ENCODE measurements at places on chromosomes 1 and 21.

DNA sequence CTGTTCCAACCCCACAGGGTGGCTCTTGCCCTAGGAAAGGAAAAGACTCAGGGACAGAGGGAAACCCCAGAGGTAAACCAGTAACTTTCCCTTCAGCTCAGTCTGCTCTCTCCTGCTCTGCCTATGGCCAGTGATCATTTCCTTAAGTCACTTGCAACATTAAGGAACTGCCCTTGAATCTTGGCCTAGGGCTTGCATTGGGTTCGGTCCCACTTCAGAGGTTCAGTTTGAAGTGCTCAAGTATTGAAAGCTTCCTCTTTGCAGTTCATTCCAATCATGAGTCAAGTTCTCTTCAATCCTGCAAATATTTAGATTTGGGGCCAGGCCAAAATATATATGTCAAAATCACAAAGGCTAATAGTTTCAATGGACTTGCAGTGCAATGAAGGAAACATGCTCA, 97.7 kb upstream of the IRF2BP2 start:
- DNase-seq: no peak

- DNase-seq: no peak
These were observed 23.5 kb downstream of the LRRC8D start for GRCh38 chr1:89844241-89844807.

DNA sequence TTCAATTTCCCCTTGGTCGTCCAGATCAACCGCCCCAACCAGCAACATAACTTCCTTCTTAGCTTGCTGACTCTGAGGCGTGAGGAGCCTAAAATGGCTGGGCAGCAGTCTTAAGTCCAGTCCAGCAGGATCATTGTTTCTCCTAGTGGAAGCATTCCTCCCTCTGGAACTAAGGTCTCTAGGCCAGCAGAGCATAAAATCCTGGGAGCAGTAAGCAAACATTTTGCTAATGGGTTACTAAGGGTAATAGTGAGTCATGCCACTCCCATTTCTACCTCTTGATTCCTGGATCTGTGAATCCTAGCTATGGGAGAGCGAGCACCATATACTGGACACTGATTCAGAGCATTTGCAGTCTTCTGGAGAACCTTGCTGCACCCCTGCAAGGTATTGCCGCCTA, 59.9 kb downstream of the ADSS2 start:
- no peak for DNase-seq

DNA sequence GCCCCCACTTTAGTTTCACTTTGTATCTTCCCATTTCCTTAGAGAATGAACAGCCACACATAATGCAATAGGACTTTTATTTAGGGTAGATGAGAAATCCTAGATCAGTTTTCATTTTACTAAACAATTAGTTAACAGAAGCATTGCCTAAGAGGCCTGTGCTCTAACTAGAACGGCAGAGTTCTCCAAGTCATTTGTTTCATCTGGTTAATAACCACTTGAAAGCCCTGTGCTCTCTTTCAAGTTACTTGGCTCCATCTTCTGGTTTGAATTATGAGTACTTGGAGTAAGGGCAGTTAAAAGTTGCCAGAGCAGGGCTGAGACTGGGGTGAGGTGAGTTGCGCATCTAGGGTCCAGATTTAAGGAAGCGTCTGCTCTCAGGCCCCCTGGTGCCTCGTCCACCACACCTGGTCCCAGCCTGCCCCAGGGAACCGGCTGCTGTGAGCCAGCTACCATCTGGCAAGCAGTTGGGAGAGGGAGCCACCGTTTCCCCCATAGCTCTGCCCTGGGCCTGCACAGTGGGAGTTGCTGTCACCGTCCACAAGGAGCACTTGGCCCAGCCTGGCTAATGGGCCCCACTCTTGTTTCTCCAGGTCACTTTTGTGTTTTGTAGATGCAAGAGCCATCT, 18.1 kb upstream of the SLC44A3 start:
- DNase-seq: peak; percentile 24

- DNase-seq: no peak
These were observed 245.5 kb downstream of the RPS6KC1 start for GRCh38 chr1:213296558-213296957.

DNA sequence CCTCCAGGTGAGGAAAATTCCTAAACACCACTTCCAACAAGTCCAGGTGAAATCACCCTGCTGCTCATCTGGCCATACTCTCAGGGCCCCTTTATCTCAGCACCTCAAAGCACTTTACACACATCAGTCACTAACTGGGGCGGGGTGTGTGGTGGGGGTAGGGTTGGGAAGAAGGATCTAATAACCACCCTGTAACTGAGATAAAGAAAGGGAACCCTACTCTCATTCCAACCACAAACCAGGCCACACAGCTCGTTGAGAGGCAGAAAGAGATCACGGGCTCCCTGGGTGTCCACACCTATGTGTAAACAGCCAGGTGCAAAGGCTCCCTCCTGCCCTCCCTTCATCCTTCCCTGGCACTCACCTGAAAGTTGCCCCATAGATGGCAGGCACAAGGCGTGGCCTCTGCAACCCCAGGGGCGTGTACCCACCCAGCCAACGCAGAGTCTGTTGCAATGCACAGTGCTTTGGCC, 20.4 kb downstream of the GPR161 start:
- no peak for DNase-seq

- no peak for DNase-seq
These were observed 126.8 kb downstream of the PIK3R3 start for GRCh38 chr1:46005594-46005993.

DNA sequence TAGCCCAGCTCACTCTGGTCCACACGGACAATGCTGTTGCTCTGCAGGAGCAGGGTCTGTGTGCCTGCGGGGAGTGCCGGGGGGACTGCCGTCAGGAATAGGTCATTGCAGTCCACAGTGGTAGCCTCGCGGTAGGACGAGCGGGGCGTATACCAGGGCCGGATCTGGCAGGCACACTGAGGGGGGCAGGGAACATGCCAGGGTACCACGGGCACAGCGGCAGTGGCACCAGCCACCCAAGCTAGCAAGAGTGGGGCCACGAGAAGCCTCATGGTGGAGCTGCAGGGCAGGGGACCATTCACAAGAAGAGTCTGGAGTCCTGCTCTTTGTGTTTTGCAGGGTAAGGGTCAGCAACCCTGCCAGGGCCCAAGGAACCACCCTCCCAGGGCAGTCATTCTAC, 65.8 kb downstream of the LRRN2 start:
- DNase-seq: no peak

DNA sequence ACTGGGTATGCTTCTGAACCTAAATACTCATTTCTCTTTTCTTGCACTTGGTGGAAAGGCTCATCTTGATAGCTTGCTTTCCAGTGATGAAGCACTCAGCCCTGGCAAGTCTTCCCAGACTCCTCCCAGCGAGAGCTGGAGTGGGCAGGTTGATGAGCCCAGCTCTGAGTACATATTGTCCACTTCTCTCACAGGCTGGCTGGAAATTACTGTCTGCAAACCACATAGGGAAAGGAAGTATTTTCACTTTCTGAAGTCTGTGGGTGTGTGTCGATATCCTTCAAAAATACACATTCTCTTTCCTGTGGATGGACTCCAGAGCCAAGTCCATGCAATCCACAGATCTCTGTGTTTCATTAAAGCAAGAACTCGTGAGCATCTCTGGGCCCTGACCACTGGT, 38.7 kb upstream of the CNTN2 start:
- no peak for DNase-seq

- DNase-seq: no peak
These were observed 108.0 kb downstream of the LBR start for GRCh38 chr1:225319871-225320270.

DNA sequence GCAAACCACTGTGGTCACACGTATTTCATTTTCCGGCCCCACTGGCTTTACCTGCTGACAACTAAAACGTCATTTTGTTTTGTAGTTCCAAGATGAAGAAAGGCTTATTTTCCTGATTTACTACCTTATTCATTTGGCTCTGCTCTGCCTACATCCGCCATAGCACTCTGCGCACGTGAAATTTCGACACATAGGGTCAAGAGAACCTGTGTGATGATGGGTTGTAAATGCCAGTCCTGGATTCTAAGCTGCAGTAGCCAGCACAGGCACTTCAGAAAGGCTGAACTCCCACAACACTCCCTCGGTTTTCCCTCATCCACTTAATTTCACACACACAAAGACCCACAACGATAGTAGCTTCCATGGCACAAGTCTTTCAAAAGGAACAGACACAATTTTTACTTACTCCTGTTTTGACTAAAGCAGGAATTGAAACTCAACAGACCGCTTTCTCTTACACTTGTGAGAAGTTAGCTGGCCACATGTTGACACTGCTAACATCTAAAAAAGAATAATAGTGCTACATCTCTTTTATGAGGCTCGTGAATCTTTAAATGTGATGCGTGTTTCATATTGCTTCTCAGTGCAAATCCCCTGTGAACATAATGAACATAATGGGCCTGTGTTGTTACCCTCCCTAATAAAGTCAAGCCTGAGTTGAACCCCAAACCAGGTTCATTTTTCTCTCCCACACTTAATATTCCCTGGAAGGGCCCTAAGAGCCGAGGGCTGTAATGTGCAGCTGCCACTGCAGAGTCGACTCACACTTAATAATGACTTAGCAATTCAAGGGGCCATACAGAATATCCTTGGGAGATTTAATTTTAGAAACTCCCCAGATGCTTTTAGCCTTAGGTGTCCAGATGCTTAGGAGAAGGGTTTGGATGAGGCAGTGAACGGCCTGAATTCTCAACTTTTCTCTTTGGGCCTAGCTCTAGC, 1.5 kb upstream of the RUNX1 start:
- DNase-seq: no peak

DNA sequence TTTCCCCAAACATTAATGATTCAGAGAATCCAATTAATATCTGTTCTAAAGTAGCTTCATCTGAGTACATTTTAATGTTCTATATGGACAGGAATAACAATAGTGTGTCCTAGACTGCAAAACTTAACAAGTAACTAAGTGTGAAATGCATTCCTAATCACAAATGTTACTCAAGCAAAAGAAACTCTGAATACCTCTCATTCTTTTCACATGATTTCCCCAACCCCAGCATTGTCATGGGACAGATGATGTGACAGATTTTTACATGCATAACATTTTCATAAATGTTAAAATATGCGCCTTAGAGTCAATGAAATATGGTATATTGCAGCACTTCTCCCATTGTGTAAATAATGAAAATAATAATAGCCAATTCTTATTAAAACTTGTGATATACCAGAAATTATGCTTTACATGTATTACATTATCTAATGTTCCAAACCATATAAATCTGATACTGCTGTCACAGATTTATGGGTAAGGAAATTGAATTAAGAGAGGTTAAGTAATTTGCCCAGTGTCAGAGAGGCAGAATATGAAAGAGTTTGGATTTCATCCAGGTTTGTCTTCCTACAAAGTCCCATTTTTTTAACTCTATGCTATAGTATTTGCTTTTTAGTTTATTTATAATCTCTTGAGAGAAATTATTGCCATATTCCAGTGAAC, 269.4 kb downstream of the LRRC7 start:
- no peak for DNase-seq

DNA sequence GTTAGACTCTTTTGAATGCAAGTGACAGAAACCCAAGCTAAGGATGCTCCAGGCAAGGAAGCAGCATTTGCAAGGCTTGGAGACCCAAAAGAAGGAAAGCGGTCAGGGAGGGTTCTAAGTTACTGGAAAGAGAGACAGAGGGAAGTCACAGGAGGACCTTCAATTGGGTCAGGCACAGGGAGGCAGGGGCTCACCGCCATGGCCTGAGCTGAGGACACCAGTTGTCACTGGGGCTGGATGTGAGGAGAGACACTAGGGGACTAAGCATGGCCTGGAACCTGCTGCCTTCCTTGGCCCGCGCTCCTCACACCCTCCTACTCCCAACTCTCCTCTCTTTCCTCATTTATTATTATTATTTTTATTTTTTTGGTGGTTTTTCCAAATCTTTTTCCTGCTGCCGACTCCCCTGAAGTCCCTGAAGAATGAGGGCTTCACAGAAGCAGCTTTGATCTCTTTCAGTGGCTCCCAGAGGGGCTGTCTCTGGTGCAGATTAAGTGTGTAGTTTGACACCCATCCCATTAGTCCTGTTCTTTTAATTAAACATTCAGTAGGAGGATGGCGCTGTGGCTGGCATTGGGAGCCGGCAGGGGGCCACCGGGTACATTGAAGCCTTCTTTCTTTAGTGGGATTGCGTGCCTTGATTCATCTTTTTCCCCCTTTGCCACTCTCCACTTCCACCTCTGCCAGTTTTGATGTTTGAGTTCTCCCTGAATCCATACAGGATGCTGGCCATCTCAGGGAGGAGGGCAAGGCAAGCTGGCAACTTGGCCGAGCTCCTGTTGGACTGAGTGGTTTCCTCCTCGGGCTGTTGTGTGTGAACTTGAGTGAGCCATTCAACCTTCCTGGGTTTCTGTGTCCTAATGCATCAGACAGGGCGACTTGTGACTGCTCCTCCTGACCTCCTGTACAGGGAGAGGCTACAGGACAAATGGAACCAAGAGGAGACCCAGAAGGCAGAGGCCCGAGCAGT, 59.3 kb downstream of the MDM4 start:
- no peak for DNase-seq

GRCh38 chr1:243316366-243316989, 60.6 kb downstream of the SDCCAG8 start:
- peak; percentile 95 for DNase-seq
